Caco-2 (cell line): ENCODE measurements at places on chromosomes 4 and X. TPM values are rescaled to one million over a fixed set of nuclear protein-coding genes. Genes with fewer than 3 reads are reported as not detected.

Gene EGFL6
- total RNA-seq, result 0.16 and 0.26 TPM in 2 replicates

- H3K36me3 ChIP-seq, result no peaks in the 10 kb centered on the region
- no peak for DNase-seq
- no peaks in the 10 kb centered on the region for H3K27me3 ChIP-seq
- no peaks in the 10 kb centered on the region for H3K4me1 ChIP-seq
Observed at GRCh38 chr4:819401-820229, 6.3 kb downstream of the CPLX1 start.

Gene ADH1B
- 0.30 TPM in 1 of 2 replicates, not detected in the other for total RNA-seq

GRCh38 chr4:110609044-110609750 lies 13.7 kb downstream of the PITX2 start:
- DNase-seq, result peak; percentile 43
- peak overlapping the region; percentile 40 for H3K27ac ChIP-seq
- H3K4me3 ChIP-seq, result no peak overlapping the region
- H3K36me3 ChIP-seq, result no peaks in the 10 kb centered on the region; the same call in 1 of the 2 replicates

GRCh38 chrX:16946971-16947562 lies 609 bp downstream of the REPS2 start:
- H3K27ac ChIP-seq, result no peak overlapping the region
- H3K27me3 ChIP-seq, result no peaks in the 10 kb centered on the region
- H3K36me3 ChIP-seq, result no peaks in the 10 kb centered on the region
- DNase-seq, result peak; percentile 2
- no peaks in the 10 kb centered on the region for H3K4me1 ChIP-seq

- no peak for DNase-seq
- no peaks in the 10 kb centered on the region for H3K4me1 ChIP-seq
- H3K27ac ChIP-seq, result no peak overlapping the region
- H3K4me3 ChIP-seq, result no peak overlapping the region
Observed at GRCh38 chr4:68378226-68378625, 28.3 kb upstream of the YTHDC1 start.

DNA sequence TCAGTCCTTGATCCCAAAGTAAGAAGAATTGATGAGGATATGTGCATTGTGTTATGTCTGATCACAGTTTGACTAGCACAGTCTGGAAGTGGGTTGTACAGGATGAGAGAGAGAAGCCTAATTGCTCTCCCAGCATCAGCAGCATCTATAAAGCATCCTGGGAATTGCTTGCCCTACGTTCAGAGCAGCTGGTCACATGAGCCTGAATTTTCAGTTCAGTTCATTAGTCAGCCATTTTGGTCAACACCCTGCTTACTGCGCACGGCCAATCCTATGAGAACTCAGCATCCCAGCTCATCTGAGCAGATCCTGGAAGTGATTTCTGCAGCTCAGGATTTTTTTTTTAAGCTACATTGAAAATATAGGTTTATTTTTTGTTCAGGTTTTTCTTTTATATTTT lies at the start of gene RUFY3:
TSS of gene RUFY3 (plus strand) at position 218 of the 400 bp plus-strand sequence. CDS start 610 bp downstream, outside the sequence.
- H3K4me3 ChIP-seq, result no peak within 1 kb of the TSS
- H3K27me3 ChIP-seq, result no peaks in the 10 kb centered on the region
- no peaks in the 10 kb centered on the region for H3K36me3 ChIP-seq
- no peak within 1 kb of the TSS for H3K27ac ChIP-seq

Gene MAD2L1
- total RNA-seq, result 54.7 and 59.0 TPM in 2 replicates

DNA sequence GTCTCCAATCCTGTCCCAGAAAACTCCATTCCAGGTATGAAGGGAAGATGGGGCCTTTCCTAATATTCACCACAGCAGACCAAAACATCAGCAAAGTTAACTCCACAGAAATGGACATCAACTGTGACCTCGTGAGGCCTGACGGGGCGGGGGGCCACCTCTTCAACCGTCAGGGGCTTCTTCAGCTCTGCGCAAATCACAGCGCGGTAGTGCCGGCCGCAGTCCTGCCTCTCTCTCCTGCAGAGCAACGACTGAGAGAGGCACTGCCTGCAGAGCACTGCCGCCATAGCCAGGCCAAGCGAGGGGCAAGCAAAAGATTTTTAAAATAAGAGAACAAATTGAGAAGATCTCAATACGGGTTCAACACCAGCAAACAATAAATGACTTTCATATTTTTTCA lies 226.2 kb downstream of the STPG2 start:
- DNase-seq, result no peak
- H3K27me3 ChIP-seq, result no peaks in the 10 kb centered on the region
- no peaks in the 10 kb centered on the region for H3K36me3 ChIP-seq
- no peak overlapping the region for H3K27ac ChIP-seq
- no peak overlapping the region for H3K4me3 ChIP-seq

DNA sequence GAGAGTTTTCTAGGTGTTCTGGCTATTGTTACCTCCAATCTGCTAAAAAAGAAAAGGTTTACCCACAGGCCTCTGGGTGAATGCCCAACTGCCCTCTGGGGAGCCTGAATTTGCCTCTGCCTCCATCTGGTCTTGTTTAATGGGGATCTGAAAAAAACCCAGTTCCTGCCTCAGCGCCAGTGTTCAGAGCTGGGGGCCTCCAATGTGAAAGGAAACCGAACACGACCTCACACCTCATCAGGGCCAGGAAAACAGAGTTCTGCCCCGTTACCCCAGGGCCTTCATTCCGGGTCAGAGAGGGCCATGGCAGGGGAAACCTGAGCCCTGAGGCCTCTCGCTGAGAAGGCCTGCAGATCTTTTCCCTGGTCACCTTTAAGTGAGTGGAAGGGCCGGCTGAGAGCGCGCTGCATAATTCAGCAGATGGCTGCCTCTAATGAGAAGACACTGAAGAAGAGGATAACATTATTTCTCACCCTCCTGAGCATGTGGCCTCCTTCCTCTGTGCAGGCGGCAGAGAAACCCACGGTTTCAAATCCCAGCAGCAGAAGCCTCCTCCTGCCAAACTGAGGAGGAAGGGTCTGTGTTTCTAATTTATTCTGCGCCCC lies 6.8 kb downstream of the SEPTIN6 start:
- H3K4me1 ChIP-seq, result no peaks in the 10 kb centered on the region
- H3K4me3 ChIP-seq, result no peak overlapping the region
